ENCODE measurements at places on chromosomes 16 and 17. TPM values are rescaled to one million over a fixed set of nuclear protein-coding genes. Genes with fewer than 3 reads are reported as not detected.

Gene PRR29
- total RNA-seq = 0.52 TPM

Gene ZCCHC14
- 11.6 TPM for total RNA-seq

Gene CDT1
- 33.5 TPM for total RNA-seq

Gene FNDC8
- total RNA-seq = not detected

Gene SPN
- not detected for total RNA-seq

Gene PDE6G
- total RNA-seq = 2.5 TPM

Gene PIK3R6
- not detected for total RNA-seq

Gene TRAPPC1
- total RNA-seq = 307 TPM

Gene TLCD1
- total RNA-seq = 50.8 TPM

Gene RAB26
- total RNA-seq = 3.9 TPM

Gene HSD17B2
- total RNA-seq = not detected

All from A549 treated with DMSO at 1 μM for 4 hours (cell line).